CD4-positive, alpha-beta T cell (primary cell): ENCODE measurements at places on chromosomes 4 and X.

GRCh38 chr4:2799224-2799911, 6.5 kb downstream of the SH3BP2 start:
- no peak for DNase-seq

DNA sequence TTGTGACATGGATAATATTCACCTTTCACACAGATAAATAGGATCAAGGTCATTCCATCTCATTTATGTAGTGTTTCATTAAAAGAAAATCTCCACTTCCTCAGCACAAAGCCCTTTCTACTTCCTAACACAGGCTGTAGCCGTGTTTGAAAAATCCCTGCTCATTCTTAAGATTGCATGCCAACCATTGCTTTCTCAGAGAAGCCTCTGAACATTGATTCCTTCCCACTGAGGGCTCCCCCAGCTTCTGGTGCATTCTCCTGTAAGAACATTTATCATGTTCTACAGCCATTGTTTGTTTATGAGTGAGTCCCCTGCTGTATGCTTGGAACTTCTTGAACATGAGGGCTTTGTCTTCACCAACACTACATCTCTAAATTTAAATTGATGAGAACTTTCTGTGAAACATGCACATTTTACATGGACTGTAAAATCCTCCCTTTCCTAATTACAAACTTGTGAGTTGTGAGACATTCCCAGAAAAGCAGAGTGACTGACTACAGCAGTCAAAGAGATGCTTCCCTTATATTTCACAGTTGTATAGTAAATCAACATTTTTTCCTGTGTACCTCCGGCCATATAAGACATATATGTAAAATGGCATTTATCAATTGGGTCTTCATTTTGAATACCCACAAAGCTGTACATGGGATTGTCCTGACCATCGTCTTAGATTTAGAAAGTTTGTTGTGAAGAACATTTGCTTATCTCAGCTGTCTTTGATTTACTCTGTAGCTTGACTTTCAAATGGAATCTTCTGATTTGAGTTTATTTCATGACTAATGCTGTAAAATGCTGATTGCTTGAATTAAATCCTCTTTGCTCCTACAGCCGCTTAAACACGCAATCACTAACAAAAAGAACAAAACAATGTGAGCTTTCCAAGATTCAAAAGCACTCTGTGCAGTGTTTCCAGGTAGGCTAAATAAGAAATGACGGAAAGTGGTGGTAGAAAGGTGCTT, 600.5 kb upstream of the SLIT2 start:
- no peak for DNase-seq

GRCh38 chrX:56757327-56757726, 28.3 kb downstream of the NBDY start:
- DNase-seq: no peak

DNA sequence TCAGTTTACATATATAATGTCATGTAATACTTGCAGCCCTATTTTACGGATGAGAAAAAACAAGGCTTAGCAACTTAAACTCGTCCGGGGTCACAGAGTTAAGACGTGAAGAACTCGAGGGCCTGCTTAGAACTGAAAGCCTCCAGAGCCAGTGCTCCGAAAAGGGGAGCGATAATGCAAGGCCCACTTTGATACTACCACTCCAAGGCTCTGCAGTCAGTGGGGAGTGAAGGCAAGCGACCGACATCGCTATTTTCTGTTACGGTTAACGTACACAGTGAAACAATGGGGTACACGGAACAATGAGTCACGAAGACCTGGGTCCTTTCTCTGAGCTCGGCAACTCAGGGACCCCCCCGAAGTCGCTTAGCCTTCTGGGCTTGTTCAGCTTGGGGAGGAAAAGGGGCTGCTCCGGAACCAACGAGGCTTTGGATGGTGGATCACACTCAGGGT, 965 bp downstream of the PPA2 start:
- no peak for DNase-seq

DNA sequence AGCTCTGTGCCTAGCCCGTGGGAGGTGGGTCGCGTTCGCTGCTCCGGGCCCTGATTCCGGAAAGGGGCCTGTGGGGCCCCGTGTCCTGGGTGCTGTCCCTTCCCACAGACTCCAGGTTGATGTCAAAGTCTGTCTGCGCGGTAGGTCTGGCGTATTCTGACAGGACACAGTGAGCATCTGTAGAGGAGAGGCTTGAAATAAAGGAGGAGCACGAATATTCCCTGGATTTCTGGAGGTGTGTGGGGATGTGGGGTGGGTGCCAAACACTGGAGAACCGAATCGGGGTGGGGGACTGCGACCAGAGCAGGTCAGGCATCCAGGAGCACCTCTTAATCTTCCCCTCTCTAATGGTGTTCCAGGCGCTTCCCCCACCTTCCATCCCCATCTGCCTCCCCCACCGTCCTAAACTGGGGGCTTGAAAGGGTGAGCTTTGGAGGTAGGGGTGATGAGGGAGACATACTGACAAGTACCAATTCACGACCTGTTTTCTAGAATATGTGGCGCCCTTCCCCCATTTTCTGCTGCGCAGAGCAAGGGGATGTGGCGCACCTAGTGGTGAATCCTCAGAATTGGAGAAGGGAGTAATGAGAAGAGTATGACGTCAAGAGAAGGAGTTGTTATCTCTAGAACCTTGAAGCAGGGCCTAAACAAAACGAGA, 877 bp downstream of the GPRASP1 start:
- peak; percentile 70 for DNase-seq

DNA sequence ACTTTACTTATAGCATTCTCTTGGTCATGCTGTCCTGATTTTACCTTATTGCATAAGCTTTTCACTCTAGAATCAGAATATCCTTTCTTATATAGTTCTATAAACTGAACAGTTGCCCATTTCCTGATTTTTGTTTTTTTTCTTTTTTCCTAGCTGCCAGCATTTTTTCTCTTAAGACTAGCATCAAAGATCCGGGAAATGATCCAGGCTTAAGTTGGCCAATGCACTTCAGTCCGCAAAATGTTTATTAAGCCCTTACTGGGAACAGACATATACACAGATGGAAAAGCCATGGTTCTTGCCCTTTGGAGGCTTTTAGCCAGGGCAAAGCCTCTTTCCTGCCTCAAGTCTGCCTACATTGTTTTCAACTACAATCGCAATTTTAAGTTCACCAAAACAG, 10.1 kb upstream of the BMP2K start:
- DNase-seq: no peak

DNA sequence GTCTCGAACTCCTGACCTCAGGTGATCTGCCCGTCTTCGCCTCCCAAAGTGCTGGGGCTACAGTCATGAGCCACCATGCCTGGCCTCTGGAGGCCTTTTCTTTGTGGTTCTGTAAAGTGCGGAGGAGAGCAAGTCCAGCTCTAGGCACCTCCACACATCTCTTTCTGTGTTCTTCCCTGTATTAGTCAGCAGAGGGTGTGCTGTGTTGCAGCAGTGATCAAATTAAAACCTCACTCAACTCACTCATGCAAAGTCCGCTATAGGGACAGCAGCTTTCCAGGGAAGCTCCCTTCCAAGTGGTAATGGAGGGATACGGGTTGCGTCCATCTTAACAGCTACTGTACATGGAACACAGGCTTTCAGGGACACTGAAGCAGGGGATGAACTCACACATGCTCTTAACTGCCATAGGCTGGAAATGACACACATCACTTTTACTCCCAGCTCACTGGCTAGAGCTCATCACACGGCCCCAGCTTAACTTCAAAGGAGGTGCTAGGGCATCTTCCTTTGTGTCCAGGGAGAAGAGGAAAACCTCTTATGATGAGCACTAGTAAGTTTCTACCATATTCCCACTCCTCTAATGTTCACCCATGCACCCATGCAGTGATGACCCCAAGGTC, 36.0 kb upstream of the CCNG2 start:
- no peak for DNase-seq

DNA sequence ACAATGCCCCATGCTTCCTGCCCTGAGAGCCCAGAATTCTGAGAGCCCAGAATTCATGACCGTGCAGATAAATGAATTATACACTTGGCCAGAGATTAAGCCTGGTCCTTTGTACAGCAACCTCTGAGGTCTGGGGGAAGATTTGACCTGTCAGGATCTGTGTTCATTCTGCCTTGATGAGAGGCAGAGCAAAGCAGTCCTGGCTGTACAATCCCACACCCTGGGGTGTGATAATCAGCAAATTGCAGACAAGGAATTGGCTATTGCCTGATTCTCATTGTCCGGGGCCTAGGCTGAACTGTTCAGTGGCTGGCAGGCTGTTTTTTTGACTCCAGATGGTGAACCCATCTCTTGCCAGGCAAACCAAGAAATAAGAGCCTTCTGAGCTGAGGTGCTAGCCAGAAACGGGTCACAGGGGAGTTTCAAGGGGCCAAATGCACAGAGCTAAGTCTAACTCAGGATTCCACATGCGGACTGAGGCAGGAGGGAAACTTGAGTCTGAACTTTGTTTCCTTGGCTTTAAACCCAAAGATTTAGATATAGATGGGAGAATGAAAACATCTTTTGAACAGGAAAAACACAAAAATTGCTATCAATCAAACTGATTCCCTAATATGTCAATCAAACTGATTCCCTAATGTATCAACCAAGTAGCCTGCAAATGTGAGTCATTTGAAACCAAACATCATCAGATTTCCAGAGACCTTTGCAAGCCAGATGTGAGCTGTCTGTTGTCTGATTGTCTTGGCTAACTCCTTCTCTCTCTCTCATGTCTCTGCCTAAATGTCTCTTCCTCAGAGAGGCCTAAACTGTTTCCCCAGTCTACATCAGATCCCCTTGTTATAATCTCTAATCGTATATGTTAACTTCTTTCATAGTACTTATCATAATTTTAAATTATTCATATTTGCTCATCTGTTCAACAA, 159.3 kb downstream of the ATG4A start:
- no peak for DNase-seq

GRCh38 chr4:148007314-148007760, 275.4 kb downstream of the ARHGAP10 start:
- no peak for DNase-seq

- DNase-seq: no peak
These were observed 109.0 kb upstream of the ACSL4 start for GRCh38 chrX:109841869-109842579.

DNA sequence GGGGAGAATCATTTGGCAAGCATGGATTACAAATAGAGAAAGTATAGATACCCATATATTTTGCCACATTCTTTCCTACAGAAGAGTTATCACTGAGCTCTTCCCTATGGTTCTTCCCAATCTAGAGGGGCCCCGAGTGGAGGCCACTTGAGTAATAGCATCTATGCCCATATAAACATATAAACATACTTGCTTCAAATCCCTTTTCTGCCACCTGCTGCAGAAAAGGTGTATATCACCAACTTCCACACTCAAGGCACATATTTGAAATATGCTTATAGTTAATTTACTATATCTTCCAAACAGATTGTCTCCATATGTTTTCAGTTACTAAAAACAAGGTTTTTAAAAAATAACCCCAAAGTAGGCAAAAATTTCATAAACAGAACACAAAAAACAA, 642.8 kb upstream of the DIPK2B start:
- DNase-seq: no peak

DNA sequence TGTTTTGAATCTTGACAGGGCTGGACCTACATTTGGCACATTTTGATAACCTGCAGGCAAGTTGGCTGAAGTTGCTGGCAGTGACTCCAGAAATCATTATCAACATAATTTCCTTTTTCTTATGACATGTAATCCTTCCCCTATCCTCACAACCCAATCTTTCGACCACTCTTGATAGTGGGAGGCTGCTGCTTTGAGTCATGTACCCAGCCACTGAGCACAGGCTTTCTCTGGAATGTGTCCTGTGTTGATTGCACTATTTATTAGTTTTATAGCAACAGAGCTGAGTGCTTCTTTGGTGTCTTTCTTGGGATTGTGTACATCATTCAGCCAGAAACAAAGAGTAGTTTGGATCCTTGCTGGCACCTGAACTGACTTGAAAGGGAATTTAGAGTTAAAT, 183.1 kb upstream of the LEF1 start:
- DNase-seq: no peak

DNA sequence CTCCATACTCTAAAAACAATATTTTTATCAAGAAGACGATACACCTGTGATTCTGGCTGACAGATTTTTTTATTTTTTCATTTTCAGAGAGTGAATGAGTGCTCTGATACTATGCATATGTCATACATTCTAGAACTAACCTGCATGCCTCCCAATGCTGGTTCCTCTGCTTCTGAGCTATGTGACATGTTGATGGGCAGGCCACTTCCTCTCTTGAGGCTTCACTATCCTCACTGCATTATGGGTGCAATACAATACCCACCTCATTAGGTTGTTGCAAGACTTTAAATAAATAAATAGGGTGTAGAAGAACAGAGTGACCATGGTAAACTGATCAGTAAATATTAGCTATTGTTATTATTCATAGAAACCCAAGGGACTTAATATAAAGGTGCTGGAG, 408.3 kb downstream of the HNRNPD start:
- DNase-seq: no peak

- DNase-seq: no peak
These were observed 25.3 kb downstream of the TSC22D3 start for GRCh38 chrX:107750263-107750662.

GRCh38 chrX:63869506-63869905, 84.5 kb upstream of the ARHGEF9 start:
- no peak for DNase-seq

- no peak for DNase-seq
These were observed 10.4 kb downstream of the RAB9A start for GRCh38 chrX:13699183-13699826.

DNA sequence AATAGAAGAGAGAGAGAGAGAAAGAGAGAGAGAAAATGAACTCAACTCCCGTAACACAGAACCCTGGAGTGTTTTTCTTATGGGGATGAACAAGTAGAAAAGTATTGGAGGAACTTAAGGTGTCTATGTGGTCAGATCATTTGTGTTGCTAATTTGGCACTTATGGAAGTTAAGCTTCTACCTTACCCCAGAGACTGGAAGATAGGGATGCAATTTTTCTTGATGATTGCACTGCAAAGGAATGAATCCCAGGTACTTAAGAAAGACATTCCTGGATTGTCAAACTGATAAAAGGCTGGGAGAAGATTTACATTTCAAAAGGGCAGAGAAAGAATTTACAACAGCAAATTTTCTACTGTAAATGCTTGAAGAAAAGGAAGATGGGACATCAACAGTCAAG, 57.2 kb downstream of the MAP9 start:
- no peak for DNase-seq

GRCh38 chrX:65634732-65635131, 32.7 kb upstream of the MSN start:
- DNase-seq: no peak
